ENCODE measurements at places on chromosomes 1 and 21.

DNA sequence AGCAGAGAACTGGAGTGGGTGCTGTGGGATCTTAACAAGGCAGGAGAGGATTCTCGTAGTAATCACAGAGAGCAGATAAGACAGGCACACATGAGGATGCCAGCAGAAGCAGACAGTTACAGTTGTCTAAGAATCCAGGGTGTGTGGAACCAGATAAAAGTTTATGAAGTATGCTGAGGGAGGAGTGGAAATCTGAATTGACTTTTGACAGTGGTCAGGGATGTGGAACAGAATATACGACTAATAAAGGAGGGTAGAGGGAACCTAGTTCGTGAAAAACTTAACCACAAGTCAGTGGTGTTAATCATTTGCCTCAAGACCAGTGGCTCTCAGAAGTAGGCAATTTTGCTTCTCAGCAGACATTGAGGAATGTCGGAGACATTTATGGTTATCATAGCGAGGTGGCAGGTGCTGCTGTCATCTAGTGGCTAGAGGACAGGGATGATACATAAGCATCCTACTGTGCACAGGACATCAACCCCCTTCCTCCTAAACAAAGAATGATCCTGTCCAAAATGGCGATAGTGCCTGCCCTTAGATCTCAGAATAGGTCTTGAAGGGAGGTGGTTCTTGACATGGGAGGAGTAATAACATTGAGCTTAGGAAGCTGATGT lies 3.0 kb downstream of the LRRC8D start:
- DNase-seq, result no peak

DNA sequence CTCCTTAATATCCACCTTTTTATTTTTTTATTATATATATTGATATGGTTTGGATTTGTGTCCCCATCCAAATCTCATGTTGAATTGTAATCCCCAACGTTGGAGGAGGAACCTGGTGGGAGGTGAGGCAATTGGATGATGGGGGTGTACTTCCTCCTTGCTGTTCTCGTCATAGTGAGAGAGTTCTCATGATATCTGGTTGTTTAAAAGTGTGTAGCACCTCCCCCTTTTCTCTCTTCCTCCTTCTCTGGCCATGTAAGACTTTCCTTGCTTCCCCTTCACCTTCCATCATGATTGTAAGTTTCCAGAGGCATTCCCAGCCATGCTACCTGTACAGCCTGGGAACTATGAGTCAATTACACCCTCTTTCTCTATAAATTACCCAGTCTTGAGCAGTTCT lies 22.7 kb upstream of the CCSAP start:
- no peak for DNase-seq

GRCh38 chr1:183209533-183210158 lies 23.6 kb downstream of the LAMC2 start:
- peak; percentile 57 for DNase-seq

DNA sequence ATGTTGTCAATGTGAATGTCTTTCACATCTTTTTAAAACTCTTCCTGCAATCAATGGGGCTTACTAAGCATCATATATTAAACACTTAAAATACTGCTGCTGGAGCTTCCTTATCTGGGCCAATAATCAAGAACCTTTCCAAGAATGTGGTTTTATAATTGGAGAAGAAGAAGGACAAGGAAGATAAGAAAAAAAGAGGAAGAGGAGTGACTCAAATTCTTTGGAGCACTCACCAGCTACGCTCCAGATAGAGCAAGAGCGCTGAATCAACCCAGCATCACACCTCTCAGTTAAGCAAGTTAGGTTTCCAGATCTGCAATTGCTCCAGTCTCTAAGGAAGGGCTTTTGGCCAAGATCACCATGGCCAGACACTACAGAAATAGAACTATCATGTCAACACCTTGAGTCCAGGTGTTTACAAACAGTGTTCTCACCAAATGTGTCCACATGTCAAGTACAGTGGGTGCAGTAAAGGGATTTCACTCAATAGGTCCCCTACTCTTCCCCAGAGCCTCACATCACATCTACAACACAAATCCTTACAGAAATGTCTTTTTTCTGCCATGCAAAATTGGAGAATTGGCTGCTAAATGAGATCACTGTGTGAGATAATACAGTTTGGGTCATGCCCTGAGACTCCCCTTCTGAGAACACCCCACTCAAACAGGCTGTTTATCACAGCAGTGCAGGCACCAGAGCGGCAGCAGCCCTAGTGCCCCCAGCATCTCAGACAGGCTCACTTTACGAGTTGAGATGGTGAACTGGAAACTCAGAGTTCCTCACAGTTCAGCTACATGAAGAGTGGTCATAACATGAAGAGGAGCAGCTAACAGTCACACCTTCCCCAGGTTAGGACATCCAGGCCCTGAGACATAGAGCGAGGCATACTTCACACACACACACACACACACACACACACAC lies 1.7 kb upstream of the SPRR2B start:
- DNase-seq, result no peak

GRCh38 chr21:31732597-31733550 lies 956 bp upstream of the SCAF4 start:
- DNase-seq, result peak; percentile 53

- DNase-seq, result no peak
Observed at GRCh38 chr1:180274221-180274620, 44.2 kb downstream of the LHX4 start.

DNA sequence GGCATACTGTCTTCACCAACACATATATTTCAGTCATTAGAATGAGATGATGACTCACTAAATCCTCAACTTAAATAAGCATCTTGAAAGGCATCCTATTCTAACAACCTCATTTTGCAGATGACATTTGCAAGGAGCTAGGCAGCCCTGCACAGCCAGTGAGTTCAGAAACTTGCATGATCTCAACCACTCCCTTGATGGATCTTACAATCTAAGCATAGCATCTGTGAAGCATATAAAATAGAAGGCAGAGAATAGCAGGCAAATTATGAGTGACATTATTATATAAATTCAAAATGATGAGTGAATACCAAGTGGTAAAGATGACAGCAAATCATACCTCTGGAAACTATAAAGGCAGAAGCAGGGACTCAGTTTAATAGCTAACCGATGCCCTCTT lies 31.6 kb downstream of the KRTAP20-3 start:
- DNase-seq, result no peak

DNA sequence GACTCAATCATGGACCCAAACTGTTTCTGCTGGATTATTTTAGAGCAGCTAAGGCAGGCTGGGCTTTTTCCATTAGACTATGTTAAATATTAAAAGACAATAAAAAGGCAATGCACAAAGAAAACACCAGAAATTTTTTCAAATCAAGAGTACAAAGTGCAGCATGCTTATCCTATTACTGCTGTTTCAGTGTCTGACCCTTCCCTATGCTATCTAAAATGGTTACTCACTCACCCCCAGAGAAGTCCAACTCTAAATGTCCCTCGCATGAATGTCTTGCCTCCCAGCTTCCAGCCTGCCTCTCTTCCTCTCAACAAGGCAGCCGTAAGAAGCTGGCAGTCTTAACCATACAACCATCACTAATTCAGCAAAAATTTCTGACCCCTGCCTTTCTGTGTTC lies 108.7 kb upstream of the SYT6 start:
- DNase-seq, result no peak

Measured in GM12865 (cell line).